ENCODE measurements at places on chromosomes 7 and 10. TPM values are rescaled to one million over a fixed set of nuclear protein-coding genes. Genes with fewer than 3 reads are reported as not detected.

DNA sequence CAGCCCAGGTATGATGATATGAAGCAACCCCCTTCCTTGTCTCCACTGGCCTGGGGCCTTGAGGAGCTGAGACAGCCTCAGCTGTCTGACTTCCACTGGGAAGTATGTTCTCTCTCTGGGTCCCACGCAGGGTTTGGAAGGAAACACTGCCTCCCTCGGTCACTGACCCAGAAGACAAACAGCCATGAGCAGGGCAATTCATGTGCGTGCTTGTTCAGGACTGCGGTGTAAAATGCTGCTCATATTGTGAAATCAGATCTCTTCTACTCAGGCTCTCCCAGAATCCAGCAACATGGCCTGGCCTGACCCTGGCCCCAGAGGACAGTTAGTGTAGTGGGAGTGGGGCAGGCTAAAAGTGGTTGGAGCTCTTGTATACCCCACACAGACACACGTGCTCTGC lies 2.8 kb downstream of the CLCN1 start:
- peak; percentile 49 for DNase-seq

GRCh38 chr10:118753331-118754228 lies 1.2 kb downstream of the CACUL1 start:
- DNase-seq: peak; percentile 44

GRCh38 chr7:11206177-11206899 lies 232.7 kb downstream of the PHF14 start:
- DNase-seq: no peak

GRCh38 chr10:75023074-75023473 lies 88.4 kb upstream of the SAMD8 start:
- DNase-seq: no peak

- DNase-seq: no peak
These were observed 102.0 kb downstream of the NRF1 start for GRCh38 chr7:129713544-129713943.

- DNase-seq: no peak
These were observed 396 bp downstream of the GRM8 start for GRCh38 chr7:127252377-127252713.

GRCh38 chr10:51075043-51075872 lies 971 bp downstream of the PRKG1 start:
- no peak for DNase-seq

- DNase-seq: no peak
These were observed 143.4 kb downstream of the TPST1 start for GRCh38 chr7:66348531-66348930.

- peak; percentile 29 for DNase-seq
These were observed 70.4 kb downstream of the HERPUD2 start for GRCh38 chr7:35624299-35625186.

- DNase-seq: no peak
These were observed 141.3 kb upstream of the ANK3 start for GRCh38 chr10:60531006-60531405.

- DNase-seq: peak; percentile 70
These were observed 5.5 kb downstream of the NOD1 start for GRCh38 chr7:30472784-30473775.

- DNase-seq: no peak
These were observed 73.9 kb upstream of the CXCL12 start for GRCh38 chr10:44458671-44459413.

DNA sequence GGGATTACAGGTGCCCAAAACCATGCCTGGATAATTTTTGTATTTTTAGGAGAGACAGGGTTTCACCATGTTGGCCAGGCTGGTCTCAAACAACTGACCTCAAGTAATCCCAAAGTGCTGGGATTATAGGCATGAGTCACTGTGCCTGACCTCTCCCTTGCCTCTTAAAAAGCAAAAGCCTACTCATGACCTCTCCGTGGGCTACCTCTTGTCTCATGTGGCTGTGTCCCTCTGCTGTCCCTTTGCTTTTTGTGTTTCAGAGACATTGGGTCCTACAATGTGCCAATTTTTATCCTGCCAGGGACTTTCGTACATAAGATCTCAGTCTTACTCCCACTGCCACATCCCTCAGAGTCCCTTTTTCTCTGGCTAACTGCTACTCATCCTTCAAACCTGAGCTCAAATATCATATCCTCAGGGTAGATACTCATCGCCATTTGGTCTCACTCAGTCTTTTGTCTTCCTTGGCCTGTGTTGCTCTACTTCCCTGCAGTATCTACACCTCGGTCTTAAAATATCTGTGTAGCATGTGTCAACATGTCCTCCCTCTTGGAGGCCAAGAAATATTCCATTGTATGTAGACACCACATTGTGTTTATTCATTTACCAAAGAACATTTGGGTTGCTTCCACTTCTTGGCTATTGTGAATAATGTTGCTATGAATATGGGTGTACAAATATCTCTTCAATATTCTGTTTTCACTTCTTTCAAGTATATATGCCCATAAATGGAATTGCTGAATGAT lies 465.0 kb upstream of the KLF6 start:
- no peak for DNase-seq

- DNase-seq: no peak
These were observed 156.0 kb downstream of the PLCE1 start for GRCh38 chr10:94149702-94150101.

DNA sequence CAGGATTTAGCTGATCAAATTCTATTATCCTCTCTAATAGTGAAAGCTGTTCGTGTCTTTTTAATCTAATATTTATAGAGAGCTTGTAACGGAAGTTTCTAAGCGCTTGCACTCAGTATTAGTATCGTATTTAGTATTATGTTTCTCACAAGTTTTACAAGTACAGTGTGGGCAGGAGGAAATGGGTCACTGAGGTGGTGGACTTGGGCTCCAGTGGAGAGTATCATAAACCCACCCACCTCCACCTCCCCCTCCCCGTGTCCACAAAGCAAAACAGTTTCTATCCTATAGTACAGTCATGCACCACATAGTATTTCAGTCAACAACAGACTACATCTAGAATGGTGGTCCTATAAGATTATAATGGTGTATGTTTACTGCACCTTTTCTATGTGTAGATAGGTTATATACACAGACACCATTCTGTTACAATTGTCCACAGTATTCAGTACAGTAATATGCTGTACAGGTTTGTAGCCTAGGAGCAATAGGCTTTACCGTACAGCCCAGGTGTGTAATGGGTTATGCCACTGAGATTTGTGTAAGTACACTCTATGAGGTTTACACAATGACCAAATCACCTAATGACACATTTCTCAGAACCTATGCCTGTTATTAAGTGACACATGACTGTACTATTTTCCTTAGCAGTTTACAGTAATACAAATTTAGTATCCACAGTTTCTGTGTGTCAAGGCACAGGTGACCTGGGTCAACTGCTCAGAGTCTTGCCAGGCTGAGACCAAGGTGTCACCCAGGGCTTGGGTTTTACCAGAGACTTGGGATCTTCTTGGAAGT lies 1021.3 kb upstream of the C7orf33 start:
- no peak for DNase-seq

- no peak for DNase-seq
These were observed 98.0 kb downstream of the MAD1L1 start for GRCh38 chr7:2134740-2135139.

DNA sequence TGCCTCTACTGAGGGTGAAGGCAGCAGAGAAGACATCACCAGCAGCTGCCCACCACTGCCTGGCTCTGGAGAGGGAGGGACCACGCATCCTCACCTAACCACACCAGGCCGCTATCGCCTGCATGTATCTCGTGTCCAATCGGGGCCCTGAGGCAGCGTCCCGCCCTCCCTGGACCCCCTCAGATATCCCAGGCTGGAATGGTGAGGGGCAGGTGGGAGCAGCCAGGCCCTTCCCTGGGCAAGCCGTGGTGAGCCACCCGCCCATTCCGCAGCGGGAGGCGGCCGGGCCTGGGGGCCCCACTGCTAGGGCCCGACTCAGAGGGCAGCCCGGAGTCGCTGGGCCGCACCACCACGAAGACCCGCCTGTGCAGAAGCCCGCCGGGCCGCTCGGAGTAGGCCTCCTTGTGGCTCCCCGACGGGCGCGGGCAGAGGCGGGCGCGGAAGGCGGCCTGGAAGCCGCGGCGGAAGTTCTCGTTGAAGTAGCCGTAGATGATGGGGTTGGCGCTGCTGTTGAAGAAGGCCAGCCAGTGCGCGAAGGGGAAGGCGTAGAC lies 21.6 kb upstream of the PPA1 start:
- no peak for DNase-seq

DNA sequence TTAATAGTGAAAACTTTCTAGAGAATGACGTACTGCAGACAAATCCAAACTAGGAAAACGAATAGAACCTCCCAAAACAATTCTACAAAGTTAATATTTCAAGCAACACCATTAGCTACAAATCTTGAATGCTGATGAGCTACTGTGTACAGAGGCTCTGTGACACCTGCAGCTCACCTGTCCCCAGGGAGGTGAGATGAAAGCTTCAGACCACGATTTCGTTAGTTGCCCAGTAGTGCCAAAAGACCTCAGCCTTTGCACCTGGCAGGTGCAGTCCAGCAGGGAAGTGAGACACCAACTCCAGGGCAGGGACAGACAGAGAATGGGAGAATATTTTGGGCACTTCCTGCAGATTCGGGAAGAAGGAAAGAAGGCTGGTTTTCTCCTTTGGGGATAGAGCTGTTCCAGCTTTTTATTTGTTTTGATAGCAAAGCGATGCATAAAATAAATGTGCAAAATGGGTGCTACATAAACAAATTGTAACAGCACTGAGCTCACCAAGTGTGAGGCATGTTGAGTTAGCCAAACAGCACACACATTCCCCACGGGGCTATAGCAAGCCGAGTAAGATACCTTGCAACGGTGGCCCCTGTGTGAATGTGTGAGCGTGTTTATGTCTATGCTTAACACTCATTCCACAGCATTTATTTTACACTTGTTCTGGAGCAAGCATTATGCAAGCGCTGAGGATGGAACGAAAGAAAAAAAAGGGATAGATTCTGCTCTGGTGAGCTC lies 1024.8 kb upstream of the AUTS2 start:
- DNase-seq: no peak

- no peak for DNase-seq
These were observed 300.5 kb upstream of the ZMIZ1 start for GRCh38 chr10:78768041-78768835.

GRCh38 chr7:27895551-27895950 lies 155.6 kb downstream of the TAX1BP1 start:
- DNase-seq: no peak

DNA sequence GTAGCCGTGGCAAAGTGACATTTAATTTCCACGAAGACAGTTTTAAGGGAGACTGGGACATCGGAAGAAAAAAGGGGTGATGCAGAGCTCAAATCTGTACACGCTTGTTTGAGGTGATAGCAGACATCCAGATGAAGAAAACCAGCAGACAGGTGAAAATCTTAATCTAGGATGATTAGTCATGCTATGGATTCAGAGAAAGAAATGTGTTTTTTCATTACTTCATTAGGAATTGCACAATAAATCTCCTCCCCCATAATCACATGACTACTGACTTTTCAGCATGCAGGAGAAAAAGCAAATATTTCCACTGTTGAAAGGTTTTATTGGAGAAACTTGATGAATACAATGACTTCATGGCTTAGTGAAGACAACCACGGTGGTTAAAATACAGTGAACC lies 2.5 kb downstream of the NUDT5 start:
- DNase-seq: peak; percentile 71

DNA sequence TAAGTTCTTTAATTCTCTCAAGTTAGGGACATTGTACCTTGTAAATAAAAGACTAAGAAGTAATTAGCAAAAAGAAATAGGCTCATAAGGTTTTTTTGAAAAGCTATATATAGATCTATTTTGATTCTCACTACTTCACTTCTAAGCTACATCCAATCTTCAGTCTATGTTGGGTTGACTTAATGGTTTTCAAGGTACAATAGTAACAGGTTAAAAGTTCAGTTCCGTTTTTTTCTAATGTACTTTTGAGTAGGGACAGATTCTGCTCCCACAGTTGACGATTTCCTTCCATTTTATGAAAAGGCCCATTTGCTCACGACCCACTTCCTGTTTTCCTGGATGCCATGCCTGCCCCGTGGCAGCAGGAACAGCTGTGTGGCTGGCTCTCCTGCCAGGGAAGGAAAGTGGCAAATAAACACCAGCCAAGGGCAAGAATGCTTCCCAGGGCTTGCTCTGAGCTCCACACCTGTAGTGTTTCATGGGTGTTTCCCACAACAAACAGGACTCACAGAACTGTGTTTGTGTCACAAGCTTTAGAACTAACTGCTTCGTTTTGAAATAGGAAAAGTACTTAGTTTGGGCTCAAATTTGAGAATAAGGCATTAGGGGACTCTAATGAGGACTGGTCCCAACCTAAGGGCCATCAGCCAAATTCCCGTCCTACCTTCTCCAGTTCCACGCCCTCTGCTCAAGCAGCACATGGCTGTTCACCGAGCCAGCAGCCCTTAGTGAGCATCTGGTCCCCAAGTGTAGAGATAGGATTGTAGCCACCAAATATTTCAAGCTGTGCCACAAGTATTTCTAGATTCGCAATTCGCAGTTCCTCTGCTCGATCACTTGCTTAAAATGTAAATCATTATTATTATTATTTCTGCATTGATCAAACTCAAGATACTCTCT lies 240.7 kb downstream of the COBL start:
- no peak for DNase-seq

GRCh38 chr10:105010411-105011121 lies 369.5 kb downstream of the SORCS3 start:
- no peak for DNase-seq

DNA sequence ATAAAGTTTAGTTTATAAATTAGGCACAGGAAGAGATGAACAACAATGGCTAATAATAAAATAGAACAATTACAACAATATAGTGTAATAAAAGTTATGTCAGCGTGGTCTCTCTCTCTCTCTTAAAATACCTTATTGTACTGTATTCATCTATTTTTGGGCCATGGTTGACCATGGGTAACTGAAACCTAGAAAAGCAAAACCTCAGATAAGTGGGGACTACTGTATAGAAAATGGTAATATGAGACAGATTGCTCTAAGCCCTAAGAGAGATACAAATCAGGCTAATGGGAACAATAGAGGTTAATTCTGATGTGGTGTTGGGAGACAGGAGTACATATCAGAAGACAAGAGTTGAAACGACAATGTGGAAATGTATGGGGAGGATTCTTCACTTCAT lies 86.2 kb downstream of the ZNF365 start:
- no peak for DNase-seq

Gene CNPY1
- total RNA-seq: not detected

Gene PNLIPRP2
- not detected for total RNA-seq

Gene EEF1AKMT2
- total RNA-seq: 22.8 TPM

Gene RASSF4
- total RNA-seq: 5.9 TPM

Gene JCAD
- 18.9 TPM for total RNA-seq

Gene NUTM2D
- total RNA-seq: 0.56 TPM

Gene PRR15
- total RNA-seq: not detected

Gene SMKR1
- not detected for total RNA-seq

Gene MMP21
- total RNA-seq: not detected

Gene ITPRID1
- total RNA-seq: not detected

Gene SPDYE16
- not detected for total RNA-seq

Data from IMR-90 (cell line).